Activated CD4-positive, alpha-beta T cell treated with anti-CD3 and anti-CD28 coated beads, Interleukin-2, amount 50 U/mL, for 1 hour (primary cell): ENCODE measurements at places on chromosomes 1 and 21.

DNA sequence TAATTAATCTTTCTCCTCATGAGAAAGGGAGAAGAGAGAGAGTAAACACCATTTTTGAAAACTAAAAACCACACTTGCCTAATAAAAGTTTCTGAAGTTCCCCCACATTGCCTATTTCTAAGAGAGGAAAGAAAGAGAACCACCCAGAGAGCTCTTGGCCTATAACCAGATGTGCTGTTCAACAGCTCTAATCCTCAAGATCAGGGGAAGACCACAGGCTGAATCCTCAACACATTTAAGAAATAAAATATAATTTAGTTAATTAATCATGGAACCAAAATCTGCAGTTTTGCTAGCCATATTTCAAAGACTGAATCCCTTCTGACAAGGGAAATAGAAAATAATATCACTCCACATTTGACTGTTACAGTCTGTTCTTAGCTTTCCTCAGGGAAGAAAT lies 11.9 kb downstream of the PRRX1 start:
- DNase-seq = no peak

DNA sequence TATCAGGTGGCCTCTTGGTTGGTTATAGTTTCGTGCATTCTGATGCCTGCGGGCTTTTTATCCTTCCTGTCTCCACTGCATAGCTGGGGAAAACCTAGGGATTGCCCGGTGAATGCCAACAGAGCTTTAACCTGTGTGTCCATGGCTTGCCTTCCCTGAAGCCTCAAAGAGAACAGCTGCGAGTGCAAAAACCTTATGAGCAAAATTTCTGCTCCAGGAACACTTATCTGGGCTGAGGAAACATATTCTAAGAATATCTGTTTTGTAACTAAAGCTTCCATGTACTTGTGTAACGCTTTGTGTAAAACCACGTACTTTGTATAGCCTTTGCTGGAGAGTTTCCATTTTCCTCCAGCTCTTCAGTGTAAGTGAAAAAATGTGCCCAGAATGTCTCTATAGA lies 7.2 kb downstream of the CNST start:
- DNase-seq = no peak

GRCh38 chr1:50111503-50111902 lies 2.8 kb downstream of the ELAVL4 start:
- DNase-seq = no peak

DNA sequence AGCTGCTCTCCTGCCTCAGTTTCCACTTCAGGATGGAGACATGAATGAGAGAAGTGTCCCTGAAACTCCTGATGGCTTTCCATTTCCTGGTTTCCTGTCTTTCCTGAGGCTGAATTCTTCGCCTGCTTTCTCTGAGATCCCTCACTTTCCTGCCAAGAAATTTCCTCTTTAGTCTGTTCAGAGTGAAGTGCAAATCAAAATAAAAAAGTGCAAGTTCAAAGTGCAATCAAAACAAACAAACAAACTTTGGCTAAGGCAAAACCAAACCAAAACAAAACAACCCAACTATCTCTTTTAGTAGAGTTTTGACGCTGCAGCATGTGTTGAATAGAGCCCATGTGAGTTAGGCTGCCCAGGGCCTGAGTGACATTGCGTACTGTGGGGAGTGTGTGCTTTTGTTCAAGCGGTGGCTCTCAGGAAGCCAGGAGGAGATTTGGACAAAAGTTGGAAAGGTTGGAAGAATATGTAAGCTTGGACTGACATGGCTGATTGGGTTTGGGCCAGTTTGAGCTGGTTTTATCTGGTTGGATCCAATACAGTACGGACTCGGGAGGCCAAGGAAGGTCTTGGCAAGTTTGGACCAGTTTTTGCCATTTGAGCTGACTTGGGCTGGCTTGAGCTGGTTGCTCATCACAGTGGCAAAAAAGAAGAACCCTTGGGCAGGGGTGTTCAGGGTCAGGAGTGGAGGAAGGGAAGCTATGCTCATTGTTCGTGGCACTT lies 61.1 kb upstream of the TINAGL1 start:
- no peak for DNase-seq

- DNase-seq = no peak
Measured at GRCh38 chr1:1148061-1148460, 25.6 kb upstream of the TTLL10 start.
